ENCODE measurements at places on chromosomes 3 and 15.

DNA sequence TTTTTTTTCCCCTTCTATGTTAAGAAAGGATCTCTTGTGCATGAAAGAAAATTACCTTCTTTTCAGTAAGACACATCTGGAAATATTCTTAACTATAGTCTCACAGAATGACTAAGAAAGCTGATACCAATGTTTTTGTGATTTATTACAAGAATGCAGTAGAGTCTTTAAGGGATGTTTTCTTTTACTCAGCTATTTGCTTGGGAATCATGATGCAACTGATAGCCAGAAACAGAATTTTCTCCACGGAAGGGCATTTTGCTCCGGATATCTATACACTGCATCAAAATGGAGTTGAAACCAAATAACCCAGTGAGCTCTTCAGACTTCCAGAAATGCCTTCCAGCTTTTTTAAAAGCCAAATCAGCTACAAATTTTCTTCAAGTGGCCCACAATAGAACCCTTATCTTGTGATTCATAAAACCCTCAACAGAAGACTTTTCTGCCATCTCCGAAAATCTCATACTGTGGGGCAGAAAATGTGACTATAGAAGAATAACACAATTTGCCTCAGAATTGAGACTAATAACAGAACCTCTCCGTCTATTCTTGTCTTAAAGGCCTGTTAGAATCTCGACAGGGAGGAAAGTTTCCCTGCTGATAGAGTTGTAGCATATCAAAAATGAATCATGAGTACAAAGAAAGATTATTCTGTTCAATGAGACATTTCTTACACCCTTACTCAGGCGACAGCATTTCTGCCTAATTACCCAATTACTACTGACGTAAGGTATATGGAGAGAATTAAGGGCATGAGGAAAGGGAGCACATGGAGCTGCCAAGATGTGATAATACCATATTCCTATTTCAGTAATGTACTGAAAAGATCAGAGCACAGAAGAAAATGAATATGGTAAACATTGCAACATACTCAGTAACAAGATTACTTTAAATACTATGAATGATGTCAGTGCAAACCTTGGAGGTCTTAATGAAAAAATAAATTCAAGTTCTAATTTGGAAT, 900.1 kb downstream of the ROBO1 start:
- peak; percentile 23 for DNase-seq

- no peak for DNase-seq
These were observed 69.8 kb upstream of the PROK2 start for GRCh38 chr3:71854706-71855105.

DNA sequence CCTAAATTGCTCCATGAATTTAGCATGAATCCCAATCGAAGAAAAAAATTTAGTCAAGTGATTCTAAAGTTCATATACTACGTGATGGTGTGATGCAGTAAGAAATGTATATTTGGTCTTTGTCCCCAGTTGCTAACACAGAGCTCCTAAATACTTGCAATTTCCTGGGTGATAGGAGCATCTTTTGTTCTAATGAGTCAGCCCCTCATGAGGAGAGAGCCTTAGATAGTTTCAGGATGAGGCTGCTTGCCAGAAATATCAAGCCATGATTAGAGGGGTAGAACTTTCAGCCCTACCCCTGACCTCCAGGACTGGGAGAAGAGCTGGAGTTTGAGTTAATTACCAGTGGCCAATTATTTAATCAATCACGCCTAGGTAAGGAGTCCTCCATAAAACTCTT, 170.2 kb downstream of the PDE8A start:
- no peak for DNase-seq

GRCh38 chr3:171461525-171461917, 1.3 kb upstream of the TNIK start:
- no peak for DNase-seq

DNA sequence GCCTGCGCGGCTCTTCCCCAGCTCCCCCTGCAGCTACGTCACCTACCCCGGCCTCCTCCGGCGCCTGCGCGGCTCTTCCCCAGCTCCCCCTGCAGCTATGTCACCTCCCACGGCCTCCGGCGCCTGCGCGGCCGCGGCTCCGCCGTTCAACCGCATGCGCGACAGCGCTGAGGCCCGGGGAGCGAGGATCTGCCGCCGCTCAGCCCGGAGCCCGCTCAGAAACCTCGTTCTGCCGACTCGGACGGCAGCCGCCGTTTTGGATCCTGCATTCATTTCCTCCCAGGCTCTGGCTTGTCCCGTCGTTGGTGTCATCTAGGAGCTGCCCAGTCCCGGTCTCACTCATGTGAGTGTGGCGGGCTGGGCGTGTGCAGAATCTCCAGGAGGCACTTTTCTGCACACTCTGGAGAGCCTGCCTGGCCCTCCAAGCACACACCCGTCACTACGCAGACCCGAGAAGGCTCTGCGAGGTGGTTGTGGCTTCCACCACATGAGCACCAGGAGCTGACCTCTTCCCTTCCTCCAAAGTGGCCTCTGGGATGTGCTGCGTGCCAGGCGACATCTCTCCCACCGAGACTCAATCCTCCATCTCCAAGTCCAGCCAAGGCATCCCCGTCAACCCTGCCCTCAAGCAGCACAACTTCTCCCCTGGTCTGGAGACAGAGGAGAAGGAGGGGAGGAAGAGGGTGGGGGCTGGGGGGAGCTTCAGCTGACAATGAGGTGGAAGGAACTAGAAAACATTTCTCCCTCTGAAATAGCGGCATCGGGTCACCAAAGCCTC, 165.3 kb downstream of the CHSY1 start:
- no peak for DNase-seq

GRCh38 chr3:107753494-107753893, 230.7 kb downstream of the BBX start:
- peak; percentile 38 for DNase-seq

DNA sequence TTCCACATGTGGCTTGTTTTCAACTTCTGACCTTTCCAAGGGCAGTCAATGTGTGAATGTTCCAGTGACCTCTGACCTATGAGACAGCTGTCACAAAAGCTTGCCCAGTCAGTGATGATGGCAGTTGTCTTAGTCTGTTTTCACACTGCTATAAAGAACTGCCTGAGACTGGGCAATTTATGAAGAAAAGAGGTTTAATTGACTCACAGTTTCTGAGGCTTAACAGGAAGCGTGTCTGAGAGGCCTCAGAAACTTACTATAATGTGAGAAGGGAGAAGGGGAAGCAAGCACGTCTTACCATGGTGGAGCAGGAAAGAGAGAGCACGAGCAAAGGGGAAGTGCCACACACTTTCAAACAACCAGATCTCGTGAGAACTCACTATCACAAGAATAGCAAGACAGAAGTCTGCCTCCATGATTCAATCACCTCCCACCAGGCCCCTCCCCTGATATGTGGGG, 95.6 kb downstream of the ECT2 start:
- no peak for DNase-seq

DNA sequence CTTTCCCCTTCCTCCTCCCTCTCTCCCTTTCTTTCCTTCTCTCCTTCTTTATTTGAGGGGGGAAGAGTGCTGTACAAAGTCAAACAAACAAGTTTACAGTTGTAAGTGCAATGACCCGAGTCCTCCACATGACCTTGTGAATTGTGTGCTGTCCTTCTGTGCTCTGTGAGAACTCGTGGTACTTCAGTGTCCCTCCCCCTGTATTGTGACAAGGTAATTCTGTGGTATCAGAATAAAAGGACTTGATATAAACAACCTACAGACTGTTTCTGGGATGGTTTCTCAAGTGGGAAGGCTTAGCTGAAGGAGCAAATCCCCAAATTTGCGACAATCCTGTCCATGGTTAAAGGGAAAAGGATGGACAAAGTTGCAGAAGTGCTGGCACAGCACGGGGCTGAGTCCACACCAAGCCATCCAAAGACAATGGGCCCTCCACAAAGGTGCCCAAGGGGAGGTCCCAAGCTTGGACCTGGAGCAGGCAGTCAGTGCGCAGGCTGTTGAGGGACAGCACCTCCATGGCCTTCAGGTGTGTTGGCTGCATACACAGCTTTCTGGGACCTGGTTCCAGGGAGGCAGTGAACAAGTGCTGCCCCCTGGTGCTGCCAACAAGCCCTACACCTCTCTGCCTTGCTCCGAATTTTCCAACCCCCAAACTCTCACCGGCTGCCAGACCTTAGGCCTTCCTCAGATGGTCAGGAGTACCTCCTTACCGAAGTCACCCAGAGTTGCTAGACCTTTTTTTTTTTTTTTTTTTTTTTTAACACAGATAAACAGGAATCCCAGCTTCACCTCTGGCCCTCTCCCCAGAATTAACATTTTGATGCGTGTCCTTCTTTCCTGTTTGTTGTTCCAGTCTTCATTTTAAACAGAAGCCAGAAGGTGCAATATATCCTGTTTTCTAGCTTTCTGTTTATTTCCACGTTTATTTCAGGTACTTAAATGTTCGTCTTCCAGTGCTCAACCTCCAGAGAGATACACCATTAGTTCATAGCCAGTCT, 2.6 kb upstream of the APEH start:
- DNase-seq, result no peak

- no peak for DNase-seq
These were observed 11.4 kb downstream of the C15orf40 start for GRCh38 chr15:82999905-83000671.

GRCh38 chr3:184218814-184219213, 10.6 kb upstream of the VWA5B2 start:
- DNase-seq, result no peak

DNA sequence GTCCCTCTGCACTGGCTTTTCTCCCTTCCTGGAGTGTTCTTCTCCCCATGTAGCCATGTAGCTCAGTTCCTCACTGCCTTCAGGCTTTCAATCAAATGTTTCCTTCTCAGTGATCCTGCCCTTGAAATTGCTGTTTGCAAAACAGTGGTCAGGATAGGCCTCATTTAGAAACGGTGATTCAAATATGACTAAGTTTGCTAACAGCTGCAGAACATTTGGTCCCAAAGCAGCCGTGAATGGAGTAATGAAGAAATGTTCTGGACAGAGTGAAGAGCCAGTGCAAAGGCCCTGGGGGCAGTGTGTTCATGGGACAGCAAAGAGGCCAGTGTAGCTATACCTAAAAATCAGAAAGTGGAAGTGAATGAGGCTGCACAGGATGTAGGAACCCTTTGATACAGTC, 223.4 kb downstream of the FEZF2 start:
- no peak for DNase-seq

GRCh38 chr3:112687211-112687610, 46.3 kb upstream of the CCDC80 start:
- no peak for DNase-seq

DNA sequence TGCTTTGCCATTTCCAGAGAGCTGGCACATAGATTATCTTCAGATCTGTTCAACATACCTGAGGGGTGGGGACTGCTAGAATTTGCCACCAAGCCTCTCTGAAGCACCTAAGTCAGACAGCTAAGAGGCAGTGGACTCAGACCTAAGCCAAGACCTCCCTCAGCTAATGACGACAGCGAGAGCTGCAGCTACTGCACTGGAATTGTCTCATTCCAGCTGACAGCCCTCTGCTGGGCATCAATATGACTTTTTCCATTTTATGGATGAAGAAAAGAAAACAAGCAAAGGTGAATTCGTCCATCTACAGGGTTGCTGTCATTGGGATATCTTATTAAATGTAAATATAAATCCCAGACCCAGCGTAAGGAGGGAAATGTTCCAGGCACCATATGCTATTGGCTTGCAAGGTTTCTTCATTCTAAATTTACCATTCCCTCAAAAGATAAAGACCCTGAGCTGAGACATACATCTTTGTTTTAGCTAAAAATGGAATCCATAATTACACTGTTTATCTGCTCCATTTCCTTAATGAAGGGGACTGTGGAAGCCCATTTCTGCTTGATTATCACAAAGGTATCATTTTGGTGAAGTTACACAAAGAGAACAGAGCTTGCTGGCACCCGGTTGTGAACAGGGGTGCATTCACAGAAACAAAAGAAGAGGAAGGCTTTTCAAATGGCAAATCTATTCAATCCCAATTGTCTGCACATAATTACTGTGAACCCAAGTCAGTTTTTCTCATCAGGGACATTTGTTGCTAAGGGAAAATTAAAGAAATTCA, 85.5 kb upstream of the LRTM1 start:
- no peak for DNase-seq

DNA sequence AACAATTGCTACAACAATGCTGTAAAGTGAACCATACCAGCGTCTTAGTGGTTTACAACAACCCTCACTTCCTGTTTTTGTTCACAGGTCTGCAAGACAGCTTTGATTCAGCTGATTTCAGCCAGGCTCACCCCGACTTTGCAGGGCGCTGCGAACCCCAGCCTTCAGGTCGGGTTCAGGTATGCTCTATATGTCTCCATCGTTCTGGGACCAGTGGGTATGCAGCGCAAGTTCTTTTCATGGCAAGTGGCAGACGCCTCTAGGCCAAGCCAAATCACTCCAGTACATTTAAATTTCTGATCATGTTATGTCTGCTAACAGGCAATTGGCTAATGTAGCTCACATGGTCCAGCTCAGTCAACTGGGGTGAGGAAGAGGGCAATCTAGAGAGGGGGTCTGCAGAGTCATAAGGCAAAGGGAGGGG, 52.4 kb upstream of the RGMA start:
- no peak for DNase-seq

GRCh38 chr3:11546657-11547302, 96.9 kb downstream of the VGLL4 start:
- DNase-seq, result no peak

DNA sequence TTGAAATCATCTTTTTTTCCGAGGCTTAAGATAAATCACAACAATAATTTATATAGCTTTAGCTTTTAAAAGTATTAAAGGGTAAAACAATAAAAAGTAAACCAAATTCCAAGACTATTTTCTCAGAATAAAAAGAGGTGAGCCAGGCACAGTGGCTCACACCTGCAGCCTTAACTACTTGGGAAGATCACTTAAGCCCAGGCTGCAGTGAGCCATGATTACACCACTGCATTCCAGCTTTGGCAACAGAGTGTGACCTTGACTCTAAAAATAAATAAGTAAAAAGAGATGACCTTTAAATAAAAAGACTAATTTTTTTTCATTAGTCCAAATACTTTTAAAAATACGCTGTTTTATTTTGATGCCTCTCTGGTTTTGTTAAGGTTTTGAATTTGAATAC, 54.4 kb downstream of the C3orf80 start:
- no peak for DNase-seq

GRCh38 chr3:32157600-32158264, 51.3 kb downstream of the GPD1L start:
- no peak for DNase-seq

DNA sequence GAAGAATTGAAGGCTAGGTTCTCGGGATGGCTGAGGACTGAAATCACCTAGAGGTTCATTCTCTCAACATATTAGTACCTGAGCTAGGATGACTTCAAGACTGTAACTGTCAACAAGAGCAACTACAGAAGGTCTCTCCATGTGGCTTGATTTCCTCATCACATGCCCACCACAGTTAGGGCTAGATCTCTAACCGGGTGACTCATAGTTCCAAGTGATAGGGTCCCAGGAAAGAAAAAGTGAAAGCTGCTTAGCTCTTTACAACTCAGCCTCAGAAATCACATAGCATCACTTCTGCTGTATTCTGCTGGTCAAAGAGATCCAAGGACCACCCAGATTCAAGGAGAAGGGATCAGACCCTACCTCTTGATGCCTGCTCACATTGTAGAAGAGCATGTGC, 165.4 kb upstream of the AGTR1 start:
- DNase-seq, result no peak

DNA sequence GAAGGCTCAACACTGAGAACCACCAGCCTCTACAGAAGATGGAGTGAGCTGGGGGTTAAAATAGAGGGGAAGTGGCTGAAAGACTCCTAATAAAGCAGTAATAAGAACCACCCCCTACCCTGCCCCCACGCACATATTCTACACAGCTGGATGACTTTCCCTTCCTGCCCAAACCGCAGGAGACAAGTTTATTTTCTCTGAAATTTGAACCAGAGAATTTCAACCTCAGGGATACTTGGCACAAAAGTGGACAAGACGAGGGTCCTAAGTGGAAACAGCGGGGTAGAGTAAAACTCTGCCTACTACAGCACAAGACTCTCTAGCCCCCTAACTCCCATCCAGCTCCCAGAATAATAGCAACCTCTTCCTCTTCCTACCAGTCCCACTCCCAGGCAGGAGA, 28.4 kb downstream of the USF3 start:
- DNase-seq, result no peak

Measured in NCI-H2227 treated with DMSO at 0.1 percent for 48 hours (cell line).